ENCODE measurements at places on chromosomes 7 and 10. TPM values are rescaled to one million over a fixed set of nuclear protein-coding genes. Genes with fewer than 3 reads are reported as not detected.

Gene SEMA3E
- 0.05 TPM for polyA plus RNA-seq

Gene EBF3
- not detected for polyA plus RNA-seq

Gene AKR1C3
- 0.70 TPM for polyA plus RNA-seq

Gene PRKAR1B
- 50.5 TPM for polyA plus RNA-seq

Gene SPDYE2
- polyA plus RNA-seq: not detected

Gene NSUN5
- polyA plus RNA-seq: 59.2 TPM

GRCh38 chr10:32905466-32905865, 52.6 kb downstream of the ITGB1 start:
- H3K27ac ChIP-seq: no peak overlapping the region
- no peak for DNase-seq
- no peak overlapping the region for H3K4me3 ChIP-seq
- no peaks in the 10 kb centered on the region for H3K4me1 ChIP-seq

DNA sequence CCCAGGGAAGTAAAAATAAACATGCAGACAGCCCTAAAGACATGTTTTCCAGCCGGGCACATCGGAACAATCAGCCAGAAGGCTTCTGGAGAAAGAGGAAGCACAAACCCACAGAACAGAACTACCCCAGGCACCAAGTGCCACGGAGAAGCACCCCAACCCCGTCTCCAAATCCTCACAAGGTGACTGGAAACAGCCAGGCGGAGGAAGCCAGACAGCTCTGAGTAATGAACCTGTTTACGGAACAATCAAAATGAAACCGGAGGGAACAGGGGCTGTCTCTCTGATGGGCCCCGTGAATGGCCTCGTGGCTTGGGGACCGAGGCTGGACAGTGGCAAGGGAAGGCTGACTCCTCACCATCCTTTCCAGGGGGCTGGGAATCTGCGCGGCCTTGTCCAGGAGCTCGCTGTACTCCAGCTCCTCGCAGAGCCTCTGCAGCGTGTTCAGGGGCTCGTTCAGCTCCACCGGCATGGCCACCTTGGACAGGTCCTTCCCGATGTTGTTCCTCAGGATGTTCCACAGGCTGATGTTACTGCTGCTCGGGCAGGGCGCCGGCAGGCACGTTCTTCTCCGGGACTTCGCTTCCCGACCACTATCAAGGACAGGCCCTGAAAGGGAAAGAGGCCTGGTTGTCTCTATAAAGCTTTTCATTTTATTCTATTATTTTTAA, 77.0 kb upstream of the GSDME start:
- no peaks in the 10 kb centered on the region for H3K27me3 ChIP-seq
- peaks cover 31% of the 10 kb centered on the region for H3K4me1 ChIP-seq
- no peak for DNase-seq
- peaks cover 23% of the 10 kb centered on the region for H3K36me3 ChIP-seq

- H3K4me1 ChIP-seq: no peaks in the 10 kb centered on the region
- H3K4me3 ChIP-seq: no peak overlapping the region
- H3K36me3 ChIP-seq: no peaks in the 10 kb centered on the region
Measured at GRCh38 chr10:85667638-85668233, 698.9 kb downstream of the GRID1 start.

DNA sequence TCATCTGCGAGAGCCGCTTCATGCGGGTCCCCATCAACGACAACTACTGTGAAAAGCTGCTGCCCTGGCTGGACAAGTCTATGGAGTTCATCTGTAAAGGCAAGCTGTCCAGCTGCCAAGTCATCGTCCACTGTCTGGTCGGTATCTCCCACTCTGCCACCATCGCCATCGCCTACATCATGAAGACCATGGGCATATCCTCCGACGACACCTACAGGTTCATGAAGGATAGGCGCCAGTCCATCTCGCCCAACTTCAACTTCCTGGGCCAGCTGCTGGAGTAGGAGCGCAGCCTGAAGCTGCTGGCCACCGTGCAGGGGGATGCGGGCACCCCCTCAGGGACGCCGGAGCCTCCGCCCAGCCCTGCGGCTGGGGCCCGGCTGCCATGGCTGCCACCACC, 11.7 kb upstream of the SEC24C start:
- no peak overlapping the region for H3K4me3 ChIP-seq
- no peak overlapping the region for H3K27ac ChIP-seq
- H3K27me3 ChIP-seq: no peaks in the 10 kb centered on the region

DNA sequence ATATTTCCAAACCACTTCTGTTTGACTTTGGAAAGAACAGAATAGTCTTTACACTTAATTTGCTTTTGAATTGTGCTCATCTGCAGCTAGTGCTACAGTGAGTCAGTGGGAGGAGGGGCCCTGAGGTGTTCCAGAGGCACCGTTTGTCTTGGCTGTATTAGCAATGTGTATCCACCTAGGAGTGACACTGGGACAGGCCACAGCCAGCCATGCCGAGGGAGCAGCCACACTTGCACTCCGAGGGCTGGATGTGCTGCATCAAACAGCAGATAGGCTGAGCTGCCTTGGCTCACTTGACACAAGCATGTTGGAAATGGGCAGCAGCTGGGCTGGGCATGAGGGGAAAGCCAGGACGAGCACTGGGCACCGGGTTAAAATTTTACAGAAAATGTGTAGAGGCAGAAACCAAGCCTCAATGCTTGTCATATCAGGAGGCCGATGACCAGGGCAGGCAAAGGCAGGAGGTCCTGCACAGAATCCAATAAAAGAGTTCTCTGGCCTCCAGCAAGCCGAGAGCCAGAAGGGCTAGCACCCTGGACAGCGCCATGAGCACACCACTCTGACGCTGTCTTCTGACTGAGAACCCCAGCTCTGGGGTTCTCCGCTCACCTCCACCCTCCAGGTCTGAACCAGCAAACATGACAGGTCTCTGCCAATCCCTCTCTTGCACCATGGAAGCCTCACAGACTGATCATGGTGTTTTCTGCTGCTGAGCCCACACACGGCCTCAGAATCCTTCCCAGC, 163.3 kb downstream of the GRID1 start:
- H3K4me3 ChIP-seq: no peak overlapping the region
- no peak overlapping the region for H3K27ac ChIP-seq
- no peaks in the 10 kb centered on the region for H3K4me1 ChIP-seq
- DNase-seq: no peak
- H3K27me3 ChIP-seq: no peaks in the 10 kb centered on the region
- no peaks in the 10 kb centered on the region for H3K36me3 ChIP-seq

GRCh38 chr10:116263870-116264655, 8.9 kb downstream of the GFRA1 start:
- no peaks in the 10 kb centered on the region for H3K27me3 ChIP-seq
- no peak for DNase-seq
- H3K4me3 ChIP-seq: no peak overlapping the region
- no peaks in the 10 kb centered on the region for H3K36me3 ChIP-seq

DNA sequence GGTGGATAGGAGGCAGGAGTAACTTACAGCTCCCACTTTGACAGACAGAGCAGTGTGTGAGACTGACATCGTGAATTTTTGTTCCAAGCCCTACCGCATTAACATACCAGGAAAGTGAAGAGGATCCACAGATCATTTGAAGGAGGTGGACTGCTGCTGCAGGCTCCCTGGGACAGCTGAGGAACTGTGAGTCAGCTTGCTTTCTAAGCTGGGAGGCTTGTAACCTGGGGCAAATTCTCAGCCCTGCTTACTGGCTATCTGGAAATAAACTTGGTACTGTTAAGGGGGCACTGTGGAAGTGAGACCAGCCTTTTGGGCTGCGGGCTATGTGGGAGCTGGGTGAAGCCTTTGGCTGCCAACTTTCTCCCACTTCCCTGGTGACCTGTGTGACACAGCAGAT, 1202.5 kb downstream of the DNAJB9 start:
- no peak overlapping the region for H3K27ac ChIP-seq
- peaks cover 8% of the 10 kb centered on the region for H3K4me1 ChIP-seq
- no peaks in the 10 kb centered on the region for H3K27me3 ChIP-seq
- DNase-seq: no peak

- no peak overlapping the region for H3K27ac ChIP-seq
- H3K4me1 ChIP-seq: no peaks in the 10 kb centered on the region
- H3K27me3 ChIP-seq: no peaks in the 10 kb centered on the region
- no peak overlapping the region for H3K4me3 ChIP-seq
- no peak for DNase-seq
Measured at GRCh38 chr10:63093227-63093626, 39.9 kb upstream of the NRBF2 start.

DNA sequence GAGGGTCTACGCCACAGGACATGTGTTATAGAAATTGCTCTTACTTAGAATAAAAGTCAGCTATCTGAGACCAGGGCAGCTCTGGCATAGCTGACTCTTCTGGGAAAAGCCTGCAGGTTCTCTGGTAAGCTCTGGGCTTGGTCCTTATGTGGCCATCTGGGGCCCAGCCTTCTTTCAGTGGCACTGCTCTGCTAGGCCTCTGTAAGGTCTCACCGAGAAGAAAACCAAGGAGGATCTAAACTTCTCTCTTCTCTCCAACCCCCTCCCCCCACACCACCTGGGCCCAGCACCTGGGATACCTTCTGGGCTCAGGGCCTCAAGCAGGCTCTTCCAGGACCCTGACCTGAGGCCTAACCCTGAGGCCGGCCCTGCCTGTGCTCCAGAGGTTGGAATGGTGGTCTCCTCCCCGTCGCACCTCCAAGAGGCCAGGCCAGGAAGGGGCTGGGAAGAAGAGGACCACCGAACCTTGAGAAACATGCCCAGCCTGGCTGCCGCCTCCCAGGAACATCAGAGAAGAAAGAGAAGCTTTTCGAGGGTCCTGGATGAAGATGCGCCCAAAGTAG, 323.6 kb downstream of the GFRA1 start:
- H3K27ac ChIP-seq: no peak overlapping the region
- no peak overlapping the region for H3K4me3 ChIP-seq
- H3K4me1 ChIP-seq: peaks cover 25% of the 10 kb centered on the region

Data from SK-N-SH (cell line).